ENCODE measurements at places on chromosomes 4 and X.

DNA sequence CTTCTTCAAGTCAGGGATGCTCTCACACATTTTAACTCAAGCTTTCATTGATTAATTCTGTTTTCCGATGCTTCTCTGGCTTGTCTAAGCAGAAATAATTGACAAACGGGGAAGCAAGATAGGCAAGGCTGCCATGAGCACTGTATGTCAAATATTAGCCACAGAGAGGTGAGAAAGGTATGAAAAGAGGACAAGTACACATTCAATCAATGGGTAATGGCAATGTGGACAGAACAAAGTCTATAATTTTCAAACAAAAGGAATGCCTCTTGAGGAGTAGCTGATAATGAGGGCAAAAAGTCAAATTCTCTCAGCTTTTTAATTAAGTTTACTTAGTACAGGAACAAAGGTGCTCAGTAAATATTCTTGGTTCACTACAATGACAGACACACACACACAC lies 19.6 kb downstream of the COX7B2 start:
- DNase-seq, result no peak

DNA sequence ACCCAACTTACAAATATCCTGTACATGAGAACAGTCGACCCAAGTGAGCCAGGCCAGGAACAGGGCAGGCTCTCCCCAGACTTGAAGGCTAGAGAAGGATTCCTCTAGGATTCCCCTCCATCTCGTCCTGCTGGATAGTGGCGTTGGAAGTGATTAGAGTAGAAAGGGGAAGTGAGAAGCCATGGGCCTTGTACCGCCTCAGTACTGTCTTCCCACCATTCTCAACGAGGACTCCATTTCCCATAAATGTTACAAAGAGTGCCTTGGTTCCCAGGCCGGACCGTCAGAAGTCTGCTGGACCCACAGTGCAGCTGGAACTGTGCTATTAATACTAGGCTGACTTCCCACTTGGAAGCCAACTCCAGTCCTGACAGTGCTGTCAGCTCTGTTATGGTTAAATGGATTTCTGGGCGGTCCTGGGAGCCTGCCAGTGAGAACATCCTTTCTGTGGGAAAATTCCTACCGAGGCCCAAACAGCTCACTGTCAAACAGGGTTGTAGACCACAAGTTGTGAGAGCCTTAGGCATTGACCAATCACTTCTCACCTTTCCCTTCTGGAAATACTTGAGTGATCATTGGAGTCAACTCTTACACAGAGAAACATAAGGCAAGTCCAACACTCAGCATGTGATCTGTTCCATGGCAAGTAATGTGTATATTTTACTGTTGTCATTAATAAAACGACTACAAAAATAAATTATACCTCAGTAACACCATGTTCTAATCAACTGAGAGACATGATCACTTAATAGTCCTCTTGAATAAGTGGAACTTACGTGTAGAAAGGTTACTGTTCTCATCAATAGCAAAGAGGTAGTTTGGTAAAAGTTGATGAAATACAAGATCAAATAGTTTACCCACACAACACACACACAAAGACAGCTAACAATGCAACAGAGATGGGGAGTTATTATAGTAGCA lies 58.4 kb downstream of the AMELX start:
- DNase-seq, result no peak

DNA sequence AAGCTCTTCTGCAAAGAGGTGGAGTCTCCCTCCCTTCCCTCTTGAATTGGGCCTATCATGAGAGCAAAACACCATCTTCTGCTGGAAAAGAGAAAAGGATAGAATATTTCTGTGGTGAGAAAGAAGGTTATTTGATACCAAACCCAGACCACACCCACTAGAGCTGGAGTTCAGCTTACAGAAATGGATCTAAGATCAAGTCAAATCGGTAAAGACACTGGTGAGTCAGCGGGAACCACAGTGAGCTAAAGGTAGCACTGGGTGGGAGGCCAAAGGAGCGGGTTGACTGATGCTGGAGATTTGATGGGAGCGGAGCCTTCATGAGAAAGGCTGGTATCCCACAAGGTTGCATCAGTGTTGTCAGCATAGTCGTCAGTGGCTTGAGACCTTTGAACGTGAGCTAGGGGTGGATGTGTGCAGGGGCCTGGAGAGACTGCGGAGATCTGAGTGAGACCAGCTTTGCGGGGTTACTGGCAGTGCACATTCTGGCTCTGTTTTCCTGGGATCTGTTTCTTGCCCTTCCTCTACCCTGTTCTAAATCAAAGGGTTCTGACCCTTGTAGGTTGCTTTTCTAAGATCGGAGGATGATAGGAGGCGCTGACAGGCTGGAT lies 106.4 kb upstream of the SCOC start:
- no peak for DNase-seq

GRCh38 chr4:89158884-89159503 lies 47.7 kb downstream of the TIGD2 start:
- DNase-seq, result no peak

DNA sequence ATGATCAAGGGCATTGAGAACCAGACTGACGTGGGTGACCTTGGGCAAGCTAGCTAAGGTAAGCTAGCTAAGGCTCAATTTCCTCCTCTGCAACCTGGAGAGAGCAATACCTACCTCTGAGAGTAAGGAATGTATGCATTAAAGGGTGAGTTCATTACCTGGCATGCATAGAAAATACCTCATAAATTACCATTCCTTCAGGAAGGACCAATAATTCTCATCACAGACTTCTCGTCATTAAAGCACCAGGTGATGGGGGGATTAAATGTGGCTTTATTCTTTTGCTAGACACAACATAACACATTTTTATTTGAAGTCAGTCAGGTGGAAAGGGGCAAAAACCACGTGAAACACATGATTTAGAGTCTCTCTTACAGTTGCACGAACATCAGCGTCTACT lies 21.5 kb downstream of the EGFL6 start:
- DNase-seq, result no peak

- DNase-seq, result peak; percentile 27
Observed at GRCh38 chrX:104253567-104254441, 929 bp downstream of the ESX1 start.

- DNase-seq, result no peak
Observed at GRCh38 chr4:53680598-53680997, 89.3 kb upstream of the LNX1 start.

GRCh38 chr4:129926936-129927335 lies 831.0 kb downstream of the C4orf33 start:
- DNase-seq, result no peak

- DNase-seq, result no peak
Observed at GRCh38 chr4:6424425-6424824, 48.0 kb downstream of the PPP2R2C start.

- DNase-seq, result no peak
Observed at GRCh38 chr4:3342182-3342854, 49.5 kb downstream of the RGS12 start.

DNA sequence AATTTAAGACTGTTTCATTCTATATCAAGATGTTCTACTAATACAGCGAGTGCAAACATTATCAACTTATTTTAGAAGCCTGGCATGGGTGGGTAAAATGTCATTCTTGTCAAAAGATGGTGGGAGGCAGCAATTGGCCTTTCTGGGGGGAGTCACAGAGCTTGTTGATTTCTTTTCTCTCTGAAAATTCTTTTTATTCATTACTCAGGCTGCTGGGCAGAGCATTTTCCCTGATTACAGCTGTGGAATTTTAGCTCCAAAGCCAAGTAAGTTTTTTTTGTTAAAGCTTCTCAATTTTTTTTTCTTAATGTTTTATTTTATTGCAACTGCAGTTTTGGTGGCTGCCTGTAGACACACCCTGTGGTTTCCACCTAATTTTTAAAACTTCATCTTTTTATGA lies 50.4 kb downstream of the GPC4 start:
- no peak for DNase-seq

DNA sequence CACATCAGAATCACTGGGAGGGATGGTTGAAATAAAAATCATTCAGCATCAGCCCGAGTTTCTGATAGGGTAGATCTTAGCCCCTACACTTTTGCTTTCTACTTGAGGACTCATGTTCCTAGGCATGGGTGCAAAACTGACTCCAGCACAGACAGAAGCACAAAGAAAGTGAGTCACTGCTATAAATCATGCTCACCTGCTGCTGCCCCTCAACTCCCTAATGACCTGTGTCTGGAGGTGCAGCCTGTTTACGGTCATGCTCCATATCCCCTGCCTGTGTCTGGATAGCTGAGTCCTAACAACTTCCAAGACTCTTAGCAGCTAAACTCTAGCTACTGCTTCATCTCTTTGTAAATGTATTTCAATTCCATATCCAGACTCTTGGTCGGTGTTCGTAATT lies 57.8 kb downstream of the ADGRA3 start:
- DNase-seq, result no peak

DNA sequence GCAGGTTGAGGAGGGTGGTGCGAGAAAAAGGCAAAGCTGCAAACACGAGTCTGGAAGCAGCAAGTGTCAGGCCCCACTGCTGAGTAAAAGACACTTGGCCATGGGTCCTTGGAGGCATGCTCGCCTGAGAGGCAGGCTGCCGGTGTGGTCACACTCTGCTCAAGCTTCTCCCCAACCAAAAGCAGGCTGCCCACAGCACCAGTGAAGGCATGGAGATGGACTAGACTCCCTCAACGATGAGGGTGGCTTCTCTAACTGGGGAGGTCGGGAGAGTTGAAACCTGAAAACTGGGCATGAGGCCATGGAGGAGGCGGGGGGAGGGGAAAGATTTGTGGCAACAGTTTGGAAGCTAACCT lies 86.5 kb downstream of the ATG4A start:
- no peak for DNase-seq

DNA sequence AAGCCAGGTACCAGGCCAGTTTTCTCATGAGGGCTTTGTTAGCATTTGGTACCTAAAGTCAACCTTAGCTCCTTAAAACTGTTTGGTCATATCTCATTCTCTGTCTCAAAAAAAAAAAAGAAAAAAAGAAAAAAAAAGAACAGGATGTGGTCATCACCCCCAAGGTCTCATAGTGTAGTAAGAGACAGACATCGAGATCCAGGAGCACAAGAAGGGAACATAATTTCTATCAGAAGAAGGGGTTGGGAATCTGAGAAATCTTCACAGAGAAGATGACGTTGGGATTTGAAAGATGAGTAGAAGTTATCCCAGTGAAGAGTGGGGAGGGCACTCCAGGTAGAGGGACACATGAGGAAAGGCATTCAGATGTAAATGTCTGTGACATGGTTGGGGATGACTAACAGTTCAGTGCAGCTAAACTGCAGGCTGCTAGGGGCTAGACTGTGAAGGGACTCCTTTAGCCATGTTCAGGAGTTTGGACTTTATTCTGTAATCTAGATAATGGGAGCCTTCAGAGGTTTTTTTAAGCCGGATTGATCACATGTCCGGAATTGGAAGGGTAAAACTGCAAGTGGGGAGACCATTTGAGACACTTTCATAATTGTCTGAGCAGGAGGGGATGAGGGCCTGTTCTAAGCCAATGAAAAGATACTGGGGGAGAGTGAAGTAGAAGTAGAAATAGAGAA lies 26.9 kb upstream of the GJB1 start:
- no peak for DNase-seq

Data from right kidney (tissue), 9 donors.